ENCODE measurements at places on chromosomes 2 and 18.

GRCh38 chr2:74515981-74516633, 1.9 kb downstream of the TLX2 start:
- peak; percentile 61 for DNase-seq

DNA sequence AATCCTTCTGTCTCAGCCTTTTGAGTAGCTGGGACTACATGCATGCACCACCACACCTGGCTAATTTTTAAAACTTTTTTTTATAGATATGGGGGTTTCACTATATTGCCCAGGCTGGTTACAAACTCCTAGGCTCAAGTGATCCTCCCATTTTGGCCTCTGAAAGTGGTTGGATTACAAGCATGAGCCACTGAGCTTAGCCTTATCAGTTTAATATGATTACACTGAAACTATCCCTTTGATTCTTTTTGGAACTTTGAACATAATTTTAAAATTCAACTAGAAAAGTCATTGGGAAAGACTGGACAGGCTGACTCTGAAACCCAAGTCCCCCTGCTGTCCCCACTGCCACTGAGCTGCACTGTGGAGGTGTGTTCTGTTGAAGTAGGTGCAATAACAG, 114.8 kb downstream of the ARL4C start:
- DNase-seq: no peak

DNA sequence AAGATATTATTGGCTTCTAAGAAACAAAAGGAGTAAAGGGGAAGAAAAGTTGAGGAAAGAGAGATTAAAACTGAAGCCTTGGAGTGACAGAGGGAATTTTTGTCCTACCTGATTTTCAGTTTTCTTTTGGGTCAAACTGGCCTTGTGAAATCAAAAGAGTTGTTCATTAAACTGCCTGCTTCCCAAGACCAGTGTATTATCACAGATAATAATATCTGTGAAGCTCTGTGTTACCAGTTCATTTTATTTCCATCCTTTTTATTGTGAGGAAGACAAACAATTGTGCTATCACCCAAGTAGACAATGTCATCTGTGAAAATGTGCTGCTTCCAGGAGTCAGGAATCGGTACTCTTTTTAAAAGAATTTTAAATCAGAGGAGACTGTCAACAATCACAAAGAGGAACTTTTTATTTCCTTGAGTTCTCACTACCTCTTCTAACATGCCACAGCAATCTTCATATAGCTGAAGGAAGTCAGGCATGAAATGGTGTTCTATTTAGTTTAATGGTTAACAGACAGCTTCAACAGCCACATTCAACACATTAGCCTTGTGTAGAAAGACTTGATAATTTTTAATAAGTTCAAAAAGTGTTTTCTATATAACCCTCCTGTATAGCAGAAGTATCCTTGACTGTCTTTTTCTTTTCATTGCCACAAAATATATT, 554.8 kb downstream of the PIK3C3 start:
- DNase-seq: no peak

GRCh38 chr2:135800513-135801460, 36.2 kb downstream of the LCT start:
- DNase-seq: no peak

- no peak for DNase-seq
Measured at GRCh38 chr2:86747711-86748639, 27.9 kb downstream of the RMND5A start.

DNA sequence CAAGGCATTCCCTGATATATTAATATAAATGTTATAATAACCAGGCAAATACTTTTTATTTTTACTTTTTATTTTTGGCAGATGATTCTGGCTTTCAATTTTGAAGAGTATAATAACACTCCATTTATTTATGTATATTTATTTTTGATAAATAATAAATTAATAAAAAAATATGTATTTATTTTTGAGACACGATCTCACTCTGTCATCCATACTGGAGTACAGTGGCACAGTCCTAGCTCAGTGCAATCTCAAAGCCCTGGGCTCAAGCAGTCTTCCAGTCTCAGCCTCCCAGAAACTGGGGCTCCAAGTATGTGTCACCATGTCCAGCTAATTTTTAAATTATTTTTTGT, 93.4 kb upstream of the ITGA6 start:
- no peak for DNase-seq

DNA sequence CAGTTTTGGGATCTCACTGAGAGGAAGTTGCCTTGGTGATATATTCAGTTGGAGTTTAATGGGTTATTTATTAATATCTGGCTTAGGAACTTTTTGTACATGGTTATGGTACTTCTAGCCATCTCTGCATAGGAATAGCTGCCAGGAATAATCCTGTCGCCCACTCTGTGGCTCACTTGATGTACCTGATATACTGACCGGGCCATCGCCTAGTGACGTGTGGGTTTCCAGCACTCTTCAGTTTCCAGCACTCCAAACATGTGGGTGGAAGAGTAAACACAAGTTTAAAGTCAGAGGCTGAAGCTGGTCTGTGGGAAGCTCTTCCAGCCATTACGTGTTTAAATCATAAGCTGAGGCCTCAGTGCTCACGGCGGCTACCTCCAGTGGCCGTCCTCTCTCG, 44.3 kb upstream of the AGAP1 start:
- DNase-seq: no peak

- no peak for DNase-seq
Measured at GRCh38 chr2:25377822-25378421, 36.2 kb upstream of the DNMT3A start.

- no peak for DNase-seq
Measured at GRCh38 chr2:143796051-143796450, 666.8 kb downstream of the ARHGAP15 start.

DNA sequence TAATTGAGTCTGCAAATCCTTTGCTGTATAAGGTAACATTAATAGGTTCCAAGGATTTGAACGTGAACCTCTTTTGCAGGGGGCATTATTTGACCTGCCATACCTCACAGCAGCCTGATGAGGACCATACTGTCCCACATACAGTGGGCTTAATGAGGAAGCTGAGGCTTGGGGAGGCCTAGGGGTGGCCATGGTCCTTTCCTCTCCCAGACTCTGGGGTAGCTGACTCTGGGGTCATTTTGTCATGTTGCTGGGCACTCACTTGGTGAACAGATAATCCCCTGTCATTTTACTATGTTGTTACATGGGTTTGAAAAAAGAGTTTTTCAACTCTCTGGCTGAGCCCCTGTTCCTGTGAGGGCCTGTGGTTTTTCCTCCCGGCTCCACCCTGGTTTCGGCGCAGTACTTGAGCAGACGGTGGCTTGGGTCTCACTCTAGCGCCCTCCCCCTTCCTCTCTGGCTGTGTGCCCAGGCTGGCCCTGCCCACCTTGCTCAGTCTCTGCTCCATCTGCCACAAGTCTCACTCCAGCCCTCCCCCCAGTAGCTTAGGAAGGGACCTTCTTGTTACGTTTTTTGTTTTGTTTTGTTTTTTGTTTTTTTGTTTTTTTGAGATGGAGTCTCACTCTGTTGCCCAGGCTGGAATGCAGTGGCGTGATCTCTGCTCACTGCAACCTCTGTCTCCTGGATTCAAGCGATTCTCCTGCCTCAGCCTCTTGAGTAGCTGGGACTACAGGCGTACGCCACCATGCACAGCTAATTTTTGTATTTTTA, 21.0 kb downstream of the INPP4A start:
- no peak for DNase-seq

GRCh38 chr18:45837283-45838070, 12.0 kb downstream of the SIGLEC15 start:
- peak; percentile 37 for DNase-seq

GRCh38 chr2:116467243-116467642, 1347.2 kb upstream of the DDX18 start:
- DNase-seq: no peak

- DNase-seq: no peak
Measured at GRCh38 chr2:241656190-241656741, 18.8 kb downstream of the ATG4B start.

GRCh38 chr2:109164311-109164710, 35.3 kb downstream of the SH3RF3 start:
- no peak for DNase-seq

DNA sequence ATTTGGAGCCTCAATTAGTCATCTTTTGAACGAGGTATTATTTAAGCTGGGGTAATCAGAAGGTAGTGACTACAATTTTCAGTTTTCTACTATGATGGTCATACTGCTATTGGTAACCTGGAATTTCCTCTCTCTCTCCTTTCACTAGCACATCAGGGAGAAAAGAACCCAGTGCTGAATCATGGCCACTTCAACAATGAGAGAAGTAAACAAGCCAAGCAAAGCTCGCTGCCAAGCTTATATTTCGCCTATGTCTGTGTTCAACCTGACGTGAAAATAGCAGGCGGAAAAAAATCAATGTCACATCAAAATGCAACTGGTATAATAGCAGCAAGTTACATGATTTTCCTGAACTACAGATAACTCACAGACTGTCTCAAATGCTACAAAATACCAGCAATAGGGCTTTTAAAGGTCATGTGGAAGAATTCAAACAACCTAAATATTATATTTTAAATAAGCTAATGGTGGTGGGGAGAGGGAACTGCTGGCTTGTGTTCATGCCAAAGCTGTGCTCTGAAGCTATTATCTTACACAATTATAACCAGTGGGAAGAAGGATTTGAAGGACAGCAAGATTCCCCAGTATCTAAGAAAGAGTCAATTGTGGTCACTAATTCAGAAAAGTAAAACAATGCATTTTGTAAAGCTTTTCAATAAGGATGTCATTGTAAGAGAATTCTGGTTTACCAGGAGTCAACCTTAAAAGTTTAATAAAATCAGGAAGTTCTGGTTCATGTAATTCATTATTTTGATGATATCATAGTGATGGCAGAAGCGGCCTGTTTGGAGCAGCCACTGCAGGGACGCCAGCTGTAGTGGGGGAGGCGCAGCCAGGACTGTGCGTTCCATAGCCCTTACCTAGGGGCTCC, 38.0 kb downstream of the RNF152 start:
- DNase-seq: no peak

Measured in stimulated activated CD8-positive, alpha-beta memory T cell treated with anti-CD3 and anti-CD28 coated beads, Interleukin-15, amount 100 ng/mL, for 48 hours (primary cell).